ENCODE measurements at places on chromosomes 1 and 21. TPM values are rescaled to one million over a fixed set of nuclear protein-coding genes. Genes with fewer than 3 reads are reported as not detected.

DNA sequence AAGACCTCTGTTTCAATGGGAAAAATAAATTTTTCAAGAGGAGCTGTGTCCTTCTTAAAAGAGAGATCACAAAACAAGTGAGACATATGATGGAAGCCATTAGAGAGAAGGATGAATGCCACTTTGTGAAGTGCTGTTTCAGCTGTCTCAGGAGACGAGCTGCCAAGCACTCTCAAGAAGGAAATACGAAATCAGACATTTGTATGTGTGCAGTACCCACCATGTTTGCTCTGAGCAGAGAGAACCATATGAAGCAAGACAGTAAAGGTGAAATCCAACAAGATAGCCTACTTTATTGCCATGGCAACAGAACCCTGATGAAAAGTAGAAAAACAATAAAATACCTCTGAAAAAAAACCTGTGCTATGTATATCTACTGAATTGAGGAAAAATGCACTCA lies 168.1 kb downstream of the AMY1C start:
- no peak overlapping the region for H3K4me3 ChIP-seq
- H3K27ac ChIP-seq, result no peak overlapping the region
- no peaks in the 10 kb centered on the region for H3K27me3 ChIP-seq
- H3K4me1 ChIP-seq, result no peaks in the 10 kb centered on the region
- DNase-seq, result no peak

GRCh38 chr1:167065471-167065870 lies 24.7 kb downstream of the GPA33 start:
- no peaks in the 10 kb centered on the region for H3K36me3 ChIP-seq
- H3K4me3 ChIP-seq, result no peak overlapping the region
- H3K4me1 ChIP-seq, result no peaks in the 10 kb centered on the region
- H3K27me3 ChIP-seq, result no peaks in the 10 kb centered on the region
- no peak for DNase-seq
- H3K27ac ChIP-seq, result no peak overlapping the region

DNA sequence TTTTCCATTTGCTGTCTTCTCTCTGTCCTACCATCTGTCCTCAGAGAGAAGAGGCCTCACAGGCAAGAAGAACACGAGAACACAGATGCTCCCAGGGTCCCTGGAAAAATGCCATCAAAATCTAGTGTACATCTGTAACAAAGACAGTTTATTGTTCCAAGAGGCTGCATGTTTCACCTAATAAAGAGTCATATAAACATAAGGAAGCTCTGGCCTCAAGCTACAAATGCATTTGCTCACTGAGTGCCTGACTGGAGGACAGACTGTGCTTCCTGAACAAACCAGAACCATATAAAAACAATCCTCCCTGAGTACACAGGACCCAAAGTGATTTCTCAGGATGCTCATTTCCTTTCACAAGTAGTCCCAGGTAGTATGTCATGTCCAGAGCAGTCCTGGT lies 76.3 kb upstream of the SLC44A3 start:
- H3K27me3 ChIP-seq, result no peaks in the 10 kb centered on the region
- no peaks in the 10 kb centered on the region for H3K4me1 ChIP-seq
- no peak overlapping the region for H3K4me3 ChIP-seq
- H3K36me3 ChIP-seq, result no peaks in the 10 kb centered on the region

DNA sequence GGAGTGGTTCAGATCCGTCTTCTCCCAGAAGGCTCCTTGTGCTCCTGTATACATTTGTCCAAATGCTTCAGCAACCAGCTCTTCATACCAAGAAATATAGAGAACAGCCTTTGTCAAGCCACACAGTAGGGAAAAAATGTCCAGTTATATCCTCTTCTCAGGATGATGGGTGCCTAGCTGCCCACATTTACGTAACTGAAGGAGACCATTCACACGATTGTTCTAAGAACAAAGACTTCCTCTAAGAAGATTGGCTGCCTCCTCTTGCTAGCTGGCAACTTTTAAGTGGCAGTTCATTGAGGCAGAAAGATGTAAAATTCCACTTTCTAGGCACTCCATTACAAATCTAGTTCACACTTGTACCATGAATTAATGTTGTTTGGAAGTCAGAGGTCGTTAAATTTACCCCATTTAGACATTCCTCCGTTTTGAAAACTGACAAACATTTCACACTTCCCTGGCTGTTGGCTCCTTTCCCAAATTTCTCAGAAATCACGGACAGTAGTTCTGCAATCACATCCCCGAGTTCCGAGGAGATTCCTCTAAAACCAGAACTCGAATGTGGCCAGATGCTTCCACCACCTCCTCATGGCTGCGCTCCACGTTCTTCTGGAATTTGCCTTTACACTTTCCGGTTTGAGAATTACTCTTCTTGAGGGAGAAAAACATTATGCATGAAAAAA lies 45.6 kb upstream of the CSF1 start:
- DNase-seq, result no peak
- no peaks in the 10 kb centered on the region for H3K36me3 ChIP-seq
- no peaks in the 10 kb centered on the region for H3K27me3 ChIP-seq
- no peak overlapping the region for H3K4me3 ChIP-seq
- no peaks in the 10 kb centered on the region for H3K4me1 ChIP-seq
- H3K27ac ChIP-seq, result no peak overlapping the region

Gene DYNLT5
- total RNA-seq, result 10.3 TPM

- no peaks in the 10 kb centered on the region for H3K36me3 ChIP-seq
- H3K27me3 ChIP-seq, result no peaks in the 10 kb centered on the region
- no peak overlapping the region for H3K27ac ChIP-seq
- no peak overlapping the region for H3K4me3 ChIP-seq
- no peaks in the 10 kb centered on the region for H3K4me1 ChIP-seq
- peak; percentile 69 for DNase-seq
Measured at GRCh38 chr1:44648529-44649250, 25.6 kb downstream of the TMEM53 start.

DNA sequence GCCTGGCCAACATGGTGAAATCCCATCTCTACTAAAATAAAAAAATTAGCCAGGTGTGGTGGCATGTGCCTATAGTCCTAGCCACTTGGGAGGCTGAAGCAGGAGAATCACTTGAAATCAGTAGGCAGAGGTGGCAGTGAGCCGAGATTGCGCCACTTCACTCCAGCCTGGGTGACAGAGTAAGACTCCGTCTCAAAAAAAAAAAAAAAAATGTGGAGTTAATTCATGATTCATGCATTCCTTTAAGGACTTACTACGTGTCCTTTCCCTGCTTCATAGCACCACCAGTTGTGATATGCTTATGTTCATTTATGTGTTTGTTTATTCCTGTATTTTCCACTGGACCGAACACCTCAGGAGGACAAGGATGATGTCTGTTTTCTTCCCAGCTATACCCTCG lies 12.7 kb upstream of the PRELP start:
- no peaks in the 10 kb centered on the region for H3K36me3 ChIP-seq
- peaks cover 8% of the 10 kb centered on the region for H3K4me1 ChIP-seq
- H3K27me3 ChIP-seq, result no peaks in the 10 kb centered on the region
- H3K27ac ChIP-seq, result peak overlapping the region; percentile 96

Gene C1orf185
- not detected for total RNA-seq

GRCh38 chr1:44208226-44208625 lies 5.0 kb upstream of the DMAP1 start:
- no peak overlapping the region for H3K4me3 ChIP-seq
- no peaks in the 10 kb centered on the region for H3K27me3 ChIP-seq
- DNase-seq, result no peak
- H3K36me3 ChIP-seq, result no peaks in the 10 kb centered on the region
- no peaks in the 10 kb centered on the region for H3K4me1 ChIP-seq
- no peak overlapping the region for H3K27ac ChIP-seq

DNA sequence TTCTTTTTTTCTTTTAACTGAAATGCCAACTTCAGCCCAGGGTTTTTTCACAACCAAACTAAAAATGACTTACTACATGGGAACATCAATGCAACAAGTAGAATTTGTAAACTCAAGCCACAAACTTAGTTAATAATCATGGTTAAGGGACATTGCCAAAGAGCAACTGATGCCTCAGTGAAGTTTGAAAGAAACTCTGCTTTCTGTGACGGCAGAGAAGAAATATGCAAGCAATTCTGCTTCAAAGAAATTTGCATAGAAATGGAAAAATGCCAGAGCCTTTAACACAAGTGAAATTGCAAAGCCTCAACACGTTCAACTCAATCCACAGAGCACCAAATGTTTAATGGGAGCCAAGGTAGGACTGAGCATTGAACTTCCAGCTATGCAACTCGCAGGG lies 5.0 kb upstream of the CHD5 start:
- no peak overlapping the region for H3K4me3 ChIP-seq
- H3K36me3 ChIP-seq, result no peaks in the 10 kb centered on the region
- no peak overlapping the region for H3K27ac ChIP-seq
- H3K27me3 ChIP-seq, result no peaks in the 10 kb centered on the region
- no peak for DNase-seq
- no peaks in the 10 kb centered on the region for H3K4me1 ChIP-seq

GRCh38 chr1:91609551-91609950 lies 108.9 kb downstream of the CDC7 start:
- no peaks in the 10 kb centered on the region for H3K27me3 ChIP-seq
- no peak overlapping the region for H3K27ac ChIP-seq
- DNase-seq, result no peak
- no peak overlapping the region for H3K4me3 ChIP-seq
- H3K36me3 ChIP-seq, result no peaks in the 10 kb centered on the region
- H3K4me1 ChIP-seq, result no peaks in the 10 kb centered on the region

- no peaks in the 10 kb centered on the region for H3K4me1 ChIP-seq
- H3K36me3 ChIP-seq, result no peaks in the 10 kb centered on the region
- H3K4me3 ChIP-seq, result no peak overlapping the region
- H3K27ac ChIP-seq, result no peak overlapping the region
Measured at GRCh38 chr1:14148526-14148925, 448.5 kb downstream of the PRDM2 start.

Gene FMO2
- total RNA-seq, result 183 TPM

GRCh38 chr1:40389322-40389803 lies 15.8 kb downstream of the SMAP2 start:
- H3K36me3 ChIP-seq, result no peaks in the 10 kb centered on the region
- no peak for DNase-seq
- H3K4me1 ChIP-seq, result peaks cover 3% of the 10 kb centered on the region

Gene HSD3B1
- not detected for total RNA-seq

DNA sequence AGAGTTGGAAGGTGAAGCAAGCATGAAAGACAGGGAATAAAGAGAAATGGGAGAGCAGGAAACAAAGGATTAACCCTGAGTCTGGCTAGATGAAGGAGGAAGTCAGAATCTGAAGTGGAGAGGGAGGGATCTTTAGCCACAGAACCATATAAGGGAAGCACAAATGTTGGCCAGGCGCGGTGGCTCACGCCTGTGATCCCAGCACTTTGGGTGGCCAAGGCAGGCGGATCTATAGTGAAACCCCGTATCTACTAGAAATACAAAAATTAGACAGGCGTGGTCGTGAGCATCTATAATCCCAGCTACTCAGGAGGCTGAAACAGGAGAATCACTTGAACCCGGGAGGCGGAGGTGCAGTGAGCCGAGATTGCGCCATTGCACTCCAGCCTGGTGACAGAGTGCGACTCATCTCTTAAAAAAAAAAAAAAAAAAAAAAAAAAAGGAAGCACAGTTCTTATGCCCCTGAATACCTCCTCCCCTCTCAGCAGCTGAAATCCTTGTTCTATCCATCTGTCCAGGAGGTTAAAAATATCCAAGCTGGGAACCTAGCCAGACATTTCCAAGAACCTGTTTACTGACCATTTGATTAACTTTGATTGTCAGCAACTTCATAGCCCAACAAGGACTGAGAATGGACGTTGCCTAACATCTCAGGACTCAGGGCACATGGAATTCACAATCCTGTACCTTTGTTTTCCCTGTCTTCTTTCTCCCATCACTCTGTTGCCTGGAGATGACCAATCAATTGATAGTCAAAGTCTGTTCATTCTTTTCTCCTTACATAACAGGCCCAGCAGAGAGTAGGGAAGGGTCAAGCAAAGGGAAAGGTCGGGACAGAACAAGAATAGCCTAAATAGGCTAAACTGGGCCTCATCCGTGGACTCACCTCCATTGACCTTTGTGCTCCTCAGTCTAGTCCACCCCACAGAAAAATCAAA lies 10.6 kb downstream of the TXNIP start:
- peak overlapping the region; percentile 65 for H3K27ac ChIP-seq
- no peaks in the 10 kb centered on the region for H3K27me3 ChIP-seq
- peak; percentile 71 for DNase-seq
- H3K4me1 ChIP-seq, result peaks cover under 1% of the 10 kb centered on the region
- no peak overlapping the region for H3K4me3 ChIP-seq

Gene OXCT2
- total RNA-seq, result not detected

DNA sequence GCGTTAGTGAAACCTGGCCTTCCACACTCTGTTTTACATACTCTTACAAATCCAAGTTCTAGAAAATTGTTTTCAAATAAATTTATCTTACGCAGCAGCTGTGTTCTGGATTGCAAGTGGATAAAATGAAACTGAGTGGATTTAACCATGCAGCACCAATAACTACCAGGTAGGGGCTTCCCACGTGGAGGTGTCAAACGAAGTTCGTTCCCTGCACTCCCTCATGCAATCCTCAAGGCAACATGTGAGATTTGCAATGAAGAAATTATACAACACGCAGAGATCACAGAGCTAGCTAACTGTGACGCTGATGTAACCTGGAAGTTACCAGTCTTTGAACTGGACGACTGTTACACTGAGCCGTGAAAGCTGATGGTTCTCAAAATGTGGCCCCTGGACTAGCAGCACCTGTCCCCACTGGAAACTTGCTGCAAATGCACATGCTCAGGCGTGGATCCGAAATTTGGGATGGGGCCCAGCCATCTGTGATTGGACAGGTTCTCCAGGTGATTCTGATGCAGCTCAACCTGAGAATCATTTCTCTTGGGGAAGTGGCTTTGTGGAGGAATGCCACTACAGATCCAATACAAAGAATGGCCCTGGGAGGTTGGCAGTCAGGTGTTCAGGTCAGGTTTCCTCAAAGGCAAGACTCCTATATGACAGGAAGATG lies 36.3 kb downstream of the RSPH1 start:
- H3K4me3 ChIP-seq, result no peak overlapping the region
- no peaks in the 10 kb centered on the region for H3K36me3 ChIP-seq
- no peaks in the 10 kb centered on the region for H3K27me3 ChIP-seq
- H3K27ac ChIP-seq, result no peak overlapping the region
- DNase-seq, result no peak

Gene ARHGEF2
- 175 TPM for total RNA-seq

GRCh38 chr1:93235261-93235660 lies 54.7 kb downstream of the CCDC18 start:
- H3K27ac ChIP-seq, result no peak overlapping the region
- no peak for DNase-seq
- no peaks in the 10 kb centered on the region for H3K36me3 ChIP-seq
- H3K4me1 ChIP-seq, result no peaks in the 10 kb centered on the region
- no peaks in the 10 kb centered on the region for H3K27me3 ChIP-seq

GRCh38 chr1:51287966-51288365 lies 42.4 kb downstream of the TTC39A start:
- peaks cover 4% of the 10 kb centered on the region for H3K4me1 ChIP-seq
- no peak overlapping the region for H3K4me3 ChIP-seq
- no peaks in the 10 kb centered on the region for H3K27me3 ChIP-seq
- no peak overlapping the region for H3K27ac ChIP-seq
- H3K36me3 ChIP-seq, result no peaks in the 10 kb centered on the region

Gene OR2L3
- total RNA-seq, result 0.21 TPM

- DNase-seq, result no peak
- peaks cover 4% of the 10 kb centered on the region for H3K36me3 ChIP-seq
- H3K27me3 ChIP-seq, result no peaks in the 10 kb centered on the region
- no peak overlapping the region for H3K4me3 ChIP-seq
- no peaks in the 10 kb centered on the region for H3K4me1 ChIP-seq
Measured at GRCh38 chr1:61425040-61425439, 299.9 kb downstream of the TM2D1 start.

Measured in aorta (tissue), 5 donors.